ENCODE measurements at places on chromosomes 11 and 22. TPM values are rescaled to one million over a fixed set of nuclear protein-coding genes. Genes with fewer than 3 reads are reported as not detected.

The FOLR2 gene
- not detected for total RNA-seq

The TLCD5 gene
- 6.8 TPM for total RNA-seq

GRCh38 chr11:77073328-77074001 lies 6.7 kb downstream of the CAPN5 start:
- H3K36me3 ChIP-seq: 0 out of 2 replicates have a peak, but pooled peaks cover 2% of the 10 kb centered on the region
- peak overlapping the region; percentile 99 for H3K27ac ChIP-seq
- H3K4me3 ChIP-seq: peak overlapping the region; percentile 45
- peak; percentile 99 for DNase-seq
- peaks cover 33% of the 10 kb centered on the region for H3K4me1 ChIP-seq
- no peaks in the 10 kb centered on the region for H3K27me3 ChIP-seq

GRCh38 chr11:133828871-133829270 lies 16.4 kb downstream of the SPATA19 start:
- H3K27me3 ChIP-seq: no peaks in the 10 kb centered on the region
- no peaks in the 10 kb centered on the region for H3K4me1 ChIP-seq
- no peak overlapping the region for H3K27ac ChIP-seq
- DNase-seq: no peak
- H3K4me3 ChIP-seq: no peak overlapping the region

DNA sequence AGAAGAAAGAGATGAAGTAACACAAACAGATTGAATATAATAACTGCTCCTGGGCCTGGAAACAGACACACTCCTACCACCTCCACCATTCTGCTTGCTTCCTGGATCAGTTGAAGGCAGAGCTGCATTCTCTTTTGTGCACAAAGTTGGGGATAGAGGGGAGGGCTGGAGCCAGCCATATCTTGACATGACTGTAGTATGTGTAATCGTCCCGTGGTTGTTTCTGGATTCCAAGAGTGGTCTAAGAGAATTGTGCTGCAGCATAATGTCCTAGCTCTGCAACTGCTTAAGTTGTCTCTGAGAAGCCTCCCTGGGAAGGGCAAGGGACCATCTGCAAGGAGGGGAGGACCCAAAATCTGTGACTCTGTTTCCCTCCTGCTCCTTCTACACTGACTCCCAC lies 3.2 kb downstream of the CRY2 start:
- peak overlapping the region; percentile 20 for H3K27ac ChIP-seq
- peak; percentile 77 for DNase-seq
- no peaks in the 10 kb centered on the region for H3K27me3 ChIP-seq

- H3K4me3 ChIP-seq: peak overlapping the region; percentile 27
- H3K36me3 ChIP-seq: no peaks in the 10 kb centered on the region
- peaks cover 43% of the 10 kb centered on the region for H3K4me1 ChIP-seq
Observed at GRCh38 chr11:6695377-6695776, 12.2 kb upstream of the MRPL17 start.

- H3K4me3 ChIP-seq: no peak overlapping the region
- no peaks in the 10 kb centered on the region for H3K4me1 ChIP-seq
- H3K27ac ChIP-seq: no peak overlapping the region
- peaks cover 11% of the 10 kb centered on the region for H3K27me3 ChIP-seq
Observed at GRCh38 chr22:37219533-37219932, 7.3 kb upstream of the SSTR3 start.
